ENCODE measurements at places on chromosomes 6 and 20. TPM values are rescaled to one million over a fixed set of nuclear protein-coding genes. Genes with fewer than 3 reads are reported as not detected.

DNA sequence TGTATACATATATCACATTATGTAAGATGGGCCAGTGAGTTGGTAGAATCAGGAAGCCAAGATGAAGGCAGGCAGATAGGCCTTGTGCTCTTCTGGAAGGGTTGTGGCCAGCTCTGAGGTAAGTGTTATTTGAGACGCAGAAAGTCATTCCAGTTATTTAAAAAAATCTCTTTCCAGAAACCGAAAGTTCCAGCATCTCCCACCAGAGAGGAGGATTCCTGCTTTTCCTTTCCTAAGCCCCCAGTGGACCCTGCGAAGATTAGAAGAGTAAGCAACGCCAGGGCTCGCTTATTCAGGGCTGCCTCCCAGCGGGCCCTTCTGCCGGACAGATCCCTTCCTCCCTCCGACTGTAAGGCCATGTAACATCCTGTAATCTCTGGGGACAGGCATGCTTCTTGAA is 20.4 kb downstream of the ARMC2 start:
- no peak for DNase-seq

GRCh38 chr6:43665376-43665775 is 20.5 kb downstream of the RSPH9 start:
- no peak for DNase-seq

DNA sequence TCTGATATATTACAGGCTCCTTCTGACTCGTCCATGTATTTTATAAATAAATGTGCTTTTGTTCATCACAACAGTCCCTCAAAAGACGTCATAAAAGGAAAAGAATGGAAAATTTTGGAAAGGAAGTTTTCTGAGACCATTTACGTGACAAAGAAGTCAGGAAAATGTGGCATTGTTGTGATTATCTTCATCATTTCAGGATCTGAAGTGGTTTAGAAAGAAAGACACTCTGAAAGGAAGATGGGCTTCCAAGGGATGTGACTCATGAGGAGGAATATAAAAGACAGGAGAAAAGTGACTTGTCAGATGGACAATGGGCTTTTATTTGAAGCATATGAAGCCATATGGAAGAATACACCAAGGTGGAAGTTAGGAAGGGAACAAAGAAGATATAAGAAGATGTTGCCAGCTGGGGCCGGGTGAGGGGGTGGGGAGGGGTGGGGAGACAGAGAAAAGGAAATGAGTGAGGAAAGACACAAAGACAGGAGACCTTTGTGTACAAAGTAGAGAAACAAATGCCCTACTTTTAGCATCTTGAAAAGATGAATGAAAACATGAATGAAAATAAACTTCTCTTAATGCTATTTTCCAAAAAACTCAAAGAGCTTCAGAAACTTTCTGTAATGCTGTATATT is 190.3 kb upstream of the PREP start:
- no peak for DNase-seq

Gene ENPP4
- 6.1 TPM for total RNA-seq

DNA sequence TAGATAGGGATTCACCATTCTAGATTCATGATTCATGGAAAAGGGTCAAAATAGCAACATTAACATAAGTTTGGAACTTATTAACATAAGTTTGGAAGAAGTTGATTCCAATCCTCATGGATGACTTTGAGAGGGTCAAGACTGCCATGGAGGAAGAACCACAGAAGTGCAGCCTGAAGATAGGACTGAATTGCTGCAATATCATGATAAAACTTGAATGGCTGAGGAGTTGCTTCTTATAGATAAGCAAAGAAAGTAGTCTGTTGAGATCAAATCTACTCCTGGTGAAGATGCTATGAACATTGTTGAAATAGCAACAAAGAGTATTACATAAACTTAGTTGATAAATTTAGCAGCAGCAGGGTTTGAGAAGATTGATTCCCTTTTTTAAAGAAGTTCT is 62.2 kb downstream of the GMDS start:
- DNase-seq = no peak

Gene DACT2
- total RNA-seq = 0.23 TPM

Gene STAU1
- total RNA-seq = 115 TPM

Gene SESN1
- total RNA-seq = 23.6 TPM

GRCh38 chr6:27375613-27376079 is 12.9 kb upstream of the ZNF391 start:
- no peak for DNase-seq

Gene DDX43
- total RNA-seq = not detected

Gene PBOV1
- total RNA-seq = not detected

GRCh38 chr6:27133281-27134227 is 113.9 kb upstream of the PRSS16 start:
- DNase-seq = peak; percentile 77

Gene CTAGE9
- not detected for total RNA-seq

GRCh38 chr20:13474467-13474866 is 164.3 kb downstream of the TASP1 start:
- no peak for DNase-seq

DNA sequence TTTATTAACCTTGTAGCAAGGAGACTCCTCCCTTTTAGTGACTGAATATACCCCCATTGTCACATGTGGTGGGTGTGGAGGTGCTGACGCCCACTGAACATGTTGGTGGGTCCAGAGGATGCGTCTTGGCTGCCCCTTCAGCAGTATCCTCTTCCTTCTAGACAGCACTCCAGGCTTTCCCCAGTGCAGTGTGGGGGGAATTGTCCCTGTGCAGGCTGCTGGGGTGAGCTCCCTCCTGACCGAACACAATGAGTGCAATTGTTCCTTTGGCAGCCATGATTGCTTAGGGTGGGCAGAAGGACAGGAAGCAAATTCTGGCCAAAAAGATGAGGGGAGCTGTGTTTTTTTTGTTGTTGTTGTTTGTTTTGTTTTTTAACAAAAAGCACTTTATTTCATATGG is 209.3 kb upstream of the PDE10A start:
- DNase-seq = no peak

DNA sequence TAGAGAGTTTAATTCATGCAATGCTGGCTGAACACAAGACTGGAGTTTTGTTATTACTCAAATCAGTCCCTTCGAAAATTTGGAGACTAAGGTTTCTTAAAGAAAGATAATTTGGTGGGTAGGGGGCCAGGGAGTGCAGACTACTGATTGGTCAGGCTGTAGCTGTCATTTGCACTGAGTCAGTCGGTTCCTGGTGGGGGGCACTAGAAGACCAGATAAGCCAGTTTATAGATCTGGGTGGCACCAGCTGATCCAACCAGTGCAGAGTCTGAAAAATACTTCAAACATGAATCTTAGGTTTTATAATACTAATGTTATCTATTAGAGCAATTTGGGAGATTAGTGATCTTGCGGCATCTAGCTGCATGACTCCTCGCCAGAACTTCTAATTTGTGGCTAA is 530.7 kb downstream of the NKAIN2 start:
- no peak for DNase-seq

- no peak for DNase-seq
Measured at GRCh38 chr6:43144879-43145278, 26.2 kb upstream of the SRF start.

DNA sequence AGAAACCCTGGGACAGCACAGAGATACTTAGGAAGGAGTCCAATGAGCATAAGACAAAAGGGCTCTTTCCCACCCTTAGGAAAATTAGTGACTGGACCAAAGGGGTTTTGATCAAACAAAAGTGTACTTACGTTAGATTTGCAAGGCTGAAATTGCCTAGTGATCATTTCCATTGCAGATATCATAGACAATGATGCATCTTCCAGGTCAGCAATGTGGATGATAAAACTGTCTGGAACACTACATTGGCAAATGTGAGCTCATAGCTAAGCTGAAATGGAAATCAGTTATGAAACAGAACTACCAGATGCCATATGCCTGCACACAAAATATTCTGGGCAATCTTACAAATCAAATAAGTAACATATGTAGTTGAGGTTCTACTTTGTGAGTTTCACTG is 34.0 kb downstream of the LY86 start:
- DNase-seq = no peak

Gene HLA-G
- 0.41 TPM for total RNA-seq

Gene OSTM1
- total RNA-seq = 22.7 TPM

- DNase-seq = no peak
Measured at GRCh38 chr6:136446579-136447187, 103.5 kb downstream of the MAP7 start.

- DNase-seq = no peak
Measured at GRCh38 chr20:1264727-1265126, 1.4 kb upstream of the SNPH start.

DNA sequence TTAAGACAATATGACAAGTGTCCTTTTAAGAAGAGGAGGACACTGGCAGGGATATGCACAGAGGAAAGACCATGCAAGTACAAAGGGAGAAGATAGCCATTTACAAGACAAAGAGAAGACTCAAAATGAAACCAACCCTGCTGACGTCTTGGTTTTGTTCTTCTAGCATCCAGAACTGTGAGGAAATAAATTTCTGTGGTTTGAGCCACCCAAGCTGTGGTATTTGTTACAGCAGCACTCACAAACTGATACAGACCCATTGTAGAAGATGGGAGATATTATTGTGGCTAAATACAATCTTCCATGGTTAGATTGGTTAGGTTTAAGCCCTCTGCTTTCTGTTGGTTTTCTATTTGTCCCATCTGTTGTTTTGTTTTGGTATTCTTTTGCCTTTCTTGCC is 88.6 kb upstream of the SLC35F1 start:
- DNase-seq = no peak

Gene HDGFL1
- total RNA-seq = not detected

Gene FAM50B
- total RNA-seq = 3.8 TPM

Data from endothelial cell (in vitro differentiated cells).